K562 (cell line): ENCODE measurements at places on chromosomes 7 and 10.
A peak's percentile ranks its signal among the peaks of the same experiment; 100 is the strongest.

- DNase-seq = no peak
These were observed 150.2 kb upstream of the AKR1E2 start for GRCh38 chr10:4675808-4676207.

- no peak for DNase-seq
These were observed 25.8 kb upstream of the PIP4K2A start for GRCh38 chr10:22740180-22740579.

DNA sequence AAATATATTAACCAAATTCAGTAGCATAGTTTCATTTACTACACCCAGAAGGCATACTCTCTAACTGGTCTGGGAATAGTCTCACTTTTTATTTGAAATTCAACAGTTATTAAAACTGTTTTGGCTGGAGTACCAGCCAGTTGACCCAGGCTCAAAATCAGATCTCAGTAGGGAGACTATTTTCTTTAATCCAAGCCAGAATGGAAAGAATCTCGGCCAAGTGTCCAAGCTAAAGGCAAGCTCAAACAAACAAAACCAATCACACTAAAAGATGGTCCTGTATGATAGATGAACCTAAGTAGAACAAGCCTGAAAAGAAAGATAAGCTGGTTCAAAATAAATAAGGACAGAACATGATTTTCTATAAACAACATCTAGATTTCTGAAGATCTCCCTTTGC is 259.6 kb upstream of the POM121L12 start:
- no peak for DNase-seq

GRCh38 chr7:25522727-25523126 is 294.4 kb upstream of the NPVF start:
- no peak for DNase-seq

DNA sequence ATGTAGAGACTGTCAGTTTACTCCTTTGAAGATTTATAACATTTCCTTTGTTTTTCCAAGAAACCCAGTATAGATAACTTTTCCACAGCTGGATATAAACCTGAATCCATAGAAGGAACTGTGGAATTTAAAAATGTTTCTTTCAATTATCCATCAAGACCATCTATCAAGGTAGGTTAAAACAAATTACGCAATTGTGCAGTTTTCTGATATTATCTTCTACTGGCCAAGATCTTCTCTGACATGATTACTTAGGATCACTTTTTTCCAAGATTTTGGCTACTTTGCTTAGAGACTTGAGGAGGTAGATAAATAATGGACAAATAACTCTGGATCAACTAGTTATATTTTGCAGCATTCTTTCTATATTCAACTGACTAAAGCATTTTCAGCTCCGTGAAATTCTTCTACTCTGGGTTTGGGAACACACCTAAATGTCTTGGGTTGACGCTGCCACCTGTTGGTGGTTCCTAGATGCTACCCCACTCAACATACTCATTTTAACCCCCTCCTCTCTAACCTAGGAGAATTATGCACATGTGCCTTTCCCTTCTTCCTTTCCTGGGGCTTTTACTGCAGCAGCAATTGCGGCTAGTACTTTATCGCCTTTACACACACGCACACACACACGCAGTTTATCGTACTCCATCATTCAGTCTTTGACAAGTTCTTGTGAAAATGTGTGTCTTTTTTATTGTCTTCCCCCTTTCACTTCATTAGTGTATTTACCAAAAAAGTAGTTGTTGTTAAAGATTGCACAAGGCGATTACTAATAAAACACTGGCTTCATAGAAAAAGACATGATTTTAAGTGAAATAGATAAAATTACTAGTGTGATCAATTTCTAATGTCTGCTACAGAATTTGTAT is 32.7 kb downstream of the ABCB5 start:
- DNase-seq = peak; percentile 55

- no peak for DNase-seq
These were observed 462.5 kb downstream of the TNS3 start for GRCh38 chr7:47119261-47119865.

DNA sequence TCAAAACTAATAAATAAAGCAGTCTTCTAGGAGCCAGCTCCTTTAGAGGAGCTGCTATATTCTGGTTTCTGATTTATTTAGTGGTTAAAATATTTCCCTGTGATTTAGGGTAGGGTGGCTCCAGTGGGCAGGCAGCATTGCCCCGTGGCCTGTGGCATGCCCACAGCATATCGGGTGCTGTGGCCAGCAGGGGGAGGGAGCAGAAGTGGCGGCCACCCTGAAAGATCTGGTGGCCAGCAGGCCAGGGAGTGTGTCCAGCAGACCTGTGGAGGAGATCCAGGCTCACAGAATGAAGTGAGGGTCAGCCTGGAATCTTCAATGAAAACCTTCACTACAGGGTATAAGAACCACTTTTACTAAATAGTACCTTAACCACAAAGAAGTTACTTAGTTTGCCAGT is 189.2 kb downstream of the TAX1BP1 start:
- DNase-seq = no peak

DNA sequence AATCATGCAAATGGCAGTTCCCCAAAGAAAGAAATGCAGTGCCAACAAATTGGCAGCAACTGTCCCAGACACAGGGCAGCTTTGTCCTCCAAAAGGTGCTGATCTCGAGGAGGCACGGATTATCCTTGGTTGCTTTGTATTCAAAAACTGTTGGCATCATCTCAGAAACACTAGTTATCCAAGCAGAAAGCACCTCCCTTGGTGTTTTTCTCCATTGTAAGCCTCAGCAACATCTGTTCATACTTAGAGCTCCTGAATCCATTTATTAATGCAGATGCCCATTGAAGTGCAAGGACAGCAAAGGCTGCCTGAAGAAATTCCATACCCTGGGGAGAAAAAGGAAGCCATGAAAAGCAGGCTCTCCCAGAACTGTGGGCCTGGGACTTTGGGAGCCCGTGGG is 1.1 kb upstream of the NPS start:
- no peak for DNase-seq

DNA sequence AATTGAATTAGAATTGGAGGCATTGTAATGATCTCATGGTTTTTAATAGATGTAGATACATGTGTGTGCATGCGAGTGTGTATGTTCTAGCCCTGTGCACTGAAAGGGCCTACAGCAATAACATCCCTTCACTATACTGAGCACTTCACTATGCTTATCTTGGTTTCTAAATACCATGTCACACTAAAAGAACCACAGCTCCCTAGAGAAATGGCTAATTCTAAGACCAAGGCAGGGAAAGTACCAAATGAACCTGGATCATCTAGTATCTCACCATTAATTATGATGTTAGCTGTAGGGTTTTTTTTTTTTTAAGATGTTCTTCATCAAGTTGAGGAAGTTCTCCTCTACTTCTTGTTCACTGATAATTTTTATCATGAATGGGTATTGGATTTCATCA is 55.1 kb downstream of the HECTD2 start:
- no peak for DNase-seq

GRCh38 chr10:125407557-125407956 is 247.2 kb upstream of the CTBP2 start:
- DNase-seq = no peak

DNA sequence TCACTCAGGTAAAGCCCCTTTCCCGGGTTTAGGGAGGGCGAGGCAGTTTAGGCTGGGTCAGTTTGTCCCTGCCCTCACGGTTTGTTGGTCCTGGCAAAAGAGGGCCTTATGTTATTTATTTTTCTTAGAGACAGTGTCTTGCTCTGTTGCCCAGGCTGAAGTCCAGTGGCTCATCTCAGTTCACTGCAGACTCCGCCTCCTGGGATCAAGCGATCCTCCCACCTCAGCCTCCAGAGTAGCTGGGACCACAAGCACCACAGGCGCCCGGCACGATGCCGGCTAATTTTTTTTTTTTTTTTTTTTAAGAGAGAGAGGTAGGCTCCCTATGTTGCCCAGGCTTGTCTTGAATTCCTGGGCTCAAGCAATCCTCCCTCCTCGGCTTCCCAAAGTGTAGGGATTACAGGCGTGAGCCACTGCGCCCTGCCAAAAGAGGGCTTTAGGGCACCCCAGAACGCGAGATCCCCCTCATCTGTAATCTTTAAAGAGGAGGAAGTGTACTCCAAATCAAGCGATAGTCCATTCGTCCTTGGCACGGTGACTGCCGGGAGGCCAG is 626 bp upstream of the BMS1 start:
- DNase-seq = peak; percentile 43

DNA sequence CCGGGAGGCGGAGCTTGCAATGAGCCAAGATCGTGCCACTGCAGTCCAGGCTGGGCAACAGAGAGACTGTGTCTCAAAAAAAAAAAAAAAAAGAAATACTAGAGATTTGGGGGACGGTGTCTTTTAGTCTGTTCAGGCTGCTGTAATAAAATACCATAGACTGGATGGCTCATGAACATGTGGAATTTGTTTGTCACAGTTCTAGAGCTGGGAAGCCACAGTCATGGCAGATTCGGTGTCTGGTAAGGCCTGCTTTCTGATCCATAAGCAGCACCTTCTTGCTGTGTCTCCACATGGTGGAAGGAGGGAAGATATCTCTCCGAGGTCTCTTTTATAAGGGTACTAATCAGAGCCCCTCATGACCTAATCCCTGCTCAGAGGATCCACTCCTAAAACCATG is 102.7 kb upstream of the MKLN1 start:
- no peak for DNase-seq

DNA sequence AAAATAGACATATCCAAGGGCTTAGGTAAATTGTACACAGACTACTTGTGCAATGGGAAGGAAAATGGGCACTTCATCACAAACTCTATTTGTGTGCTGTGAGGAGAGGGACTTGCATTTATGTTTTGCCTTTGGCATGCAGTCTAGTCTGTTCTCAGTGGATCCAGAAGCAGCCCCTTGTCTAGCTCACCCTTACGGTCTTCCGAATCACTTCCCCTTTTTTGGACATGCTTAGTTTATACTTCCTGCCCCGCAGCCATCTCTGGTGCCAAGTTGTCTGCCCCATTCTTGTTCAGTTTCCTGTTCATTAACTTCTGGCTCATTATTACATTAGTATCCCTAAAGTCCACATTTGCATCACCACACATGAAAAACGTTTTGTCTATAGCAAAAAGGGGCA is 161.6 kb downstream of the NRCAM start:
- DNase-seq = no peak

- DNase-seq = peak; percentile 29
These were observed 22.3 kb downstream of the BZW2 start for GRCh38 chr7:16668049-16668858.

GRCh38 chr10:48306870-48307710 is 613 bp downstream of the MAPK8 start:
- DNase-seq = peak; percentile 78

GRCh38 chr7:53383131-53383530 is 347.7 kb downstream of the POM121L12 start:
- DNase-seq = no peak

DNA sequence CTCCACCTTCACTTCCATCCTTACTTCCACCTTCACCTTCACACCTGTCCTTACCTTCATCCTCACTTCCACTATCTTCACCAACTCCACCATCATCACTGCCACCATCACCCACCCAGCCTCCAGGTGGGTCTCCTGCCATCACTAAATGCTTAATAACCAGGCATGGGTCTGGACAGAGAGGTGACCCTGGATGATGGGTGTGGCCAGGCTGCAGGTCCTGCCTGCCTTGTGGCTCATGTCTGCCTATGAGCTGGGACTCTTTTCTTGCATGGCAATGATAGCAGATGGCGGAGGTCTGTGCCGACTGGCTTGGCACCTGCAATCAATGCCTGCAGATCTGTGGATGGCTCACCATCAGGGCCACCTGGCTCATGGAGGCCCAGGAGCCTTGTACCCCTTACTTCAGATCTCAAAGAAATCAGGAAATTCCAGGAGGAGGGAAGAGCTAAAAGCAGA is 60.1 kb upstream of the ELN start:
- no peak for DNase-seq

DNA sequence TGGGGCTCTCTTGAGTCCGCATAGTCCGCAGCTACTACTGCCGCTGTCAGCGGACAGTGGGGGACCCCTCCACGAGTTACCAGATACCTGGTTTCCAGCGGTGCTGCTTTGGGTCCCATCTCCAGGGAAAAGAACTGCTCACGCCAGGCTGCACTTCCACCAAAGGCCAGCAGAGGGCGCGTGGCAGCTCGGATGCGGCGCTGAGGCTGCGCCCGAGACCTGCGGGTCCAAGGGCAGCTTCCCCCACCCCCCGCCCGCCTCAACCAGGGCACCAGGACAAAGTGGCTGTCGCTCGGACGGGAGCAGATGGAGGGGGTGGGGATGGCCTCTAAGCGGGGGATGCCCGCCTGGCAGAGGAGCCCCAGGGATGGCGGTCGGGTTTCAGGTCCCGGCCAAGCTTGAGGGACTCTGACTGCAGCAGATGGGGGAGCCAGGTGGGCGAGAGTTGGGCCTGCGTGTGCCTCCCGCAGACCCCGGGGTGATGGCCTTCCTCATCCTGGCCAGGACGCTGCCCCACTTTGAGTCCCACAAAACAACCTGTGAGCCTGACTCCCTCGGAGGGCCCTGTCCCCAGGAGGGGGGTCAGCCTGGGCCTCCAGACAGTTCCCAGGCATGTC is 23.8 kb upstream of the ZNF735 start:
- DNase-seq = peak; percentile 15

DNA sequence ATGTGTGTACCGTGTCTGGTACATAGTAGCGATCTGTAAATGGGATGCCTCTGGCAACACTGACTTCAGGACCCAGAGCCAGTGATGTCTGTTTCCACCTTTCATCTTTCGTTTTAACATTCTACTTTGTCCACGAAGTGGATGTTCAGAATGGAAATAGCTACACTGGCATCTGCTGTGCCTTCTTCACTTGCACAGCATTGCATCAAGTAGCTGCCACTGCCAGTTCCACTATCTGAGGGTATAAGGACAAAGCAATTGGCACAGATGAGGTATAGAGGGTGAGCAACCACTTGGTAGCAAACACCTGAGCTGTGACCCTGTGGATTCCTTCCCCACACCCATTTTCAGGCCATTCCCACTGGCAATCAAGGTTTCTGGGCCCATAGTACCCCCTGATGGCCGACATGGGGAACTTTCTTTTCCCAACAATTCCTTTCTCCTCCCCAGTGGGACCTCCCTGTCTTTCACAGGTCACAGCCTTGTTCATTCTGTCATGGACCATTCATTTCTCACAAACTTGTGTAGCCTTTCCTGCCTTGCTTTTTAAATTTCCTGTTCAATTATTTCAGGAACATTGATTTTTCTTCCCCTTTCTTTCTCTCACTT is 4.0 kb downstream of the ITGA8 start:
- DNase-seq = peak; percentile 51

GRCh38 chr7:152090747-152091146 is 65.3 kb downstream of the GALNT11 start:
- DNase-seq = no peak

GRCh38 chr7:9603291-9603690 is 1169.9 kb downstream of the NXPH1 start:
- no peak for DNase-seq

DNA sequence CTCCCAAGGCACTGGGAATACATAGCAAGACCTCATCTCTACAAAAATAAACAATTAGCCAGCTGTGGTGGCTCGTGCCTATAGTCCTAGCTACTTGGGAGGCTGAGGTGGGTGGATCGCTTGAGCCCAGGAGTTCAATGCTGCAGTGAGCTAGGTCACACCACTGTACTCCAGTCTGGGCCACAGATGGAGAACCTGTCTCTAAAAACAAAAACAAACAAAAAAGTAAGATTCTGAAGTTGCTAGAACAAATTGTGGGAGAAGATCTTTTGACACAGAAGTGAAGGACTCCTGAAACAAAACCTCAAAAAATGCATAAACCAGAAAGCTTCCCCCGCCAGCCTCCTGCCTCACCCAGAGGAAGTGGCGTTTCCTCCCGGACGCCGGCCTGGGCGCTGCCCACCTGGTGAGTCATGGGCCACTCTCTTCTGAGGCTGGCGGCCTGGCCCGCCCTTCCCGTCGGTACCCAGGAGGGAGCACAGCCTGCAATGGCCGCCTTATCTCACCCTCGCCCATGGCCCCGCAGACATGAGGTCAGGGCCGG is 25.4 kb upstream of the ELN start:
- no peak for DNase-seq

GRCh38 chr10:100976906-100977305 is 7.6 kb downstream of the SEMA4G start:
- no peak for DNase-seq
